Gastroesophageal sphincter (tissue), 4 donors: ENCODE measurements at places on chromosomes 12 and 14. TPM values are rescaled to one million over a fixed set of nuclear protein-coding genes. Genes with fewer than 3 reads are reported as not detected.

Gene FMNL3
- 10.4 TPM for total RNA-seq

Gene RERGL
- total RNA-seq: 2.3 TPM

Gene SERPINA12
- not detected for total RNA-seq

Gene CACNB3
- total RNA-seq: 9.4 TPM

Gene ARHGAP9
- 9.5 TPM for total RNA-seq

Gene GNB3
- total RNA-seq: 1.1 TPM

Gene C3AR1
- total RNA-seq: 1.6 TPM
